ENCODE measurements at places on chromosomes 4 and X.

GRCh38 chr4:102578819-102579218 is 77.7 kb downstream of the NFKB1 start:
- no peak for DNase-seq

DNA sequence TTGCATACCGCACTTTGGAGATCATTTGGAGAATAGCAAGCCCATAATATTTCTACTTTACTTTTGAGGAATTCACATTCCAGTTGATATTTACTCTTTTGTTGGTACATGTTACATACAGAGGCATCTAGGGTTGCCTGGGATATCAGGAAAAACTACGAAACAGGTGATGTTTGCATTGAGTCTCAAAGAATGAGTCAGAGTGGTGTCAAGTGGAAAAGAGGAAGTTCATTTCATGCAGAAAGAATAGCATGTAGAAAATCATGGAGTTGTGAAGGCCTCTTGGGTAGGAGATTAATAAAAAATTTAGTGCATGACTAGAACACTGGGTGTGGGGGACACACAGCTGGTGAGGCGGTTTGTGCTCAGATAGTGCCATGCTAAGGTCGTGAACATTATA is 33.5 kb upstream of the ELOVL6 start:
- no peak for DNase-seq

- DNase-seq: no peak
Observed at GRCh38 chrX:138026211-138026610, 460.3 kb downstream of the ZIC3 start.

DNA sequence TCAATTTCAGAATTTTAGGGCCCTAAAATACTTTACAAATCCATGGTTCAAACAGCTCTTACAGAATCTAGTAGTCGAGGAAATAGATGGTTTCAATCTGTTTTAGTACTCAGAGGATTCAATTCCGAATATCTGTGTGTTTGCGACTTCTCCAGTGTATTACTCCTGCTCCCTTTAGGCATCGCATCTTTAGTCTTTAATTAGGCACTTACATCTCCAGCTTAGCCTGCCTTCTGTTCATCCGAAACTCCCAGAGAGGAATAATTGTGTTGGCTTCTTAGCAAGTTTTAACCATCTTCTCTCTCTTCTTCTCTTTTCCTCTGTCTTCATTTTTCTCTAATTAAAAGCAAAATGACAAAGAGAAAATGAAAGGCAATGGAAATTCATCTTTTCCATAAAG is 1901.3 kb upstream of the TENM3 start:
- DNase-seq: no peak

All from stimulated activated CD8-positive, alpha-beta memory T cell treated with anti-CD3 and anti-CD28 coated beads, Interleukin-12 subunit alpha, Interleukin-12 subunit beta, amount 100 ng/mL, for 4 hours (primary cell).